ENCODE measurements at places on chromosomes 12 and 14.

DNA sequence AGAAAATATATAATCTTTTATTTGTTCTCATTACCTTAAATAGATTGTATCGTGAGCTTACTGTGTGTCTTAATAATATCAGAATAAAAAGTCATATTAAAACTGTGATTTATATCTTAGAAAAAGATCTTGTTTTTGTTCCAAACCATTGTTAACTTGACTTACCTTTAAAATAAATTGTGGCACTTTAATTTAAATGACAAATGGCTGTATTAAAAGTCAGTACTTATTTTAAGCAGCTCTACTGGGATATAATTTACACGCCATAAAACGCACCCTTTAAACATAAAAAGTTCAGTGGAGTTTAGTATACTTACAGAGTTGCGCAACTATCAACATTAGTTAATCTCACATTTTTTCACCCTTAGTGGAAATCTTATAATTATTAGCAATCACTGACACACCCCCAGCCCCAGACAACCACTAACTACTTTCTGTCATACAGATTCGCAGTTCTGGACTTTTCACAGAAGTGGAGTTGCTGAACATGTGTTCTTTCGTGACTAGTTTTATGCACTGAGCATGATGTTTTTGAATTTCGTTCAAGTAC lies 311.7 kb downstream of the ACSS3 start:
- no peak for DNase-seq

GRCh38 chr12:103944964-103945363 lies 14.8 kb downstream of the HSP90B1 start:
- no peak for DNase-seq

DNA sequence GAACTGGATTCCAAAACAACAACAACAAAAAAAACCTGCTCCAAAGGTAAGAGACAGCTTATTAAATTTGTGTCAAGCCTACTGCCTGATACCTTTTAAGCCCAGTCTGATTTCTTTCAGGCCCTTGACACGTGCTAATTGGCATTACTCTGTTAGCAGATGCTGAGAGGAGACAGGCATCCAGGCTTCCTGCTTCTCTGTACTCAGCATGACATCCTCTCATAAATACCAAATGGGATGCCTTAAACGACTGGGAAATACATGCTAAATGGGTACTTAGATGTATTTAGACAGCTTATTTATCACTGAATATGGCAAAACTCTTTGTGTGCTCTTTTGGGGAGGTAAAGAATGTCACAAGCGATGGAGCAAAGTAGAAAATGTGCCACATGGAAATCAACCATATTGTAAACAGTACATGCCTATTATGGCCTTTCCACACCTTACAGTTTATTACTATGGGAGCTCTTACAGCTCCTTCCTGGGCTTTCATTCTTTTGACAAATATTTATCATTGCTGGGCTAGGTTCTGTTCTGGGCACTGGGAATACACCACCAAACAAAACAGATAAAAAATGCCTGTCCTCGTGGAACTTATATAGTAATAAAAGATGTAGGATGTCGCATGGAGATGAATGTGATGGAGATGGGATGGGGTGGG lies 11.5 kb upstream of the PCED1B start:
- no peak for DNase-seq

GRCh38 chr14:78921856-78922255 lies 751.7 kb downstream of the NRXN3 start:
- no peak for DNase-seq

DNA sequence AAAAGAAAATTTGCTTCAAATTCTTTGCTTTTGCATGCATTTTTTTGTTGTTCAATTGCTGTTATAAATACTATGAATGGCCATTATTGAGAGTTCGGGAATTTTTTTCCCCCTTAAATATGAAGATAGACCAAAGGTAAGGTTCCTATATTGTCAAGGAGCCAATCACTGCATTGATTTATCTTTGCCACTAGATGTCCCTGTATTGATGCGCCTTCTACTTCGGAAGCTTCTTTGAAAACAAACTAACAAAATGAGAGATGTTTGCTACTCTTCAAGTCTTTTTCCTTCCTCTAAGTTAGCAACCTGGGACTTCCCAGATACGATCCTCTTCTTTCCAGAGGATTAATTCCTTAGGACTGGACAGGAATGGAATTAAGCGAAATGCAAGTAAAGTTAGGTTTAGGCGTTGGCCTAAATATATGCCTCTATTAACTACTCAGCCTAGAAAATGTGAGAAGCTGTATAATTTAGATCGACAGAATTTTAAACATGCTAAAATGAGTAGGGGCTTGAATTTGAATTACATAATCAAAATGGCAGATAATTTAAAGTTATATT lies 318.1 kb downstream of the AEBP2 start:
- no peak for DNase-seq

DNA sequence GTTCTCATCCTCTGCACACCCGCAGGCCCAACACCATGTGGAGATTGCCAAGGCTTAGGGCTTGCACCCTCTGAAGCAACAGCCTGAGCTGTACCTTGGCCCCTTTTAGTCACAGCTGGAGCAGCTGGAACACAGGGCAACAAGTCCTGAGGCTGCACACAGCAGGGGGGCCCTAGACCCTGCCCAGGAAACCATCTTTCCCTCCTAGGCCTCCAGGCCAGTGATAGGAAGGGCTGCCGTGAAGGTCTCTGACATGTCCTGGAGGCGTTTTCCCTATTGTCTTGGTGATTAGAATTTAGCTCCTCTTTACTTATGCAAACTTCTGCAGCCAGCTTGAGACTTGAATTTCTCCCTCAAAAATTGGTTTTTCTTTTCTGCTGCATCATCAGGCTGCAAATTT lies 373.5 kb upstream of the CLEC14A start:
- DNase-seq = no peak

DNA sequence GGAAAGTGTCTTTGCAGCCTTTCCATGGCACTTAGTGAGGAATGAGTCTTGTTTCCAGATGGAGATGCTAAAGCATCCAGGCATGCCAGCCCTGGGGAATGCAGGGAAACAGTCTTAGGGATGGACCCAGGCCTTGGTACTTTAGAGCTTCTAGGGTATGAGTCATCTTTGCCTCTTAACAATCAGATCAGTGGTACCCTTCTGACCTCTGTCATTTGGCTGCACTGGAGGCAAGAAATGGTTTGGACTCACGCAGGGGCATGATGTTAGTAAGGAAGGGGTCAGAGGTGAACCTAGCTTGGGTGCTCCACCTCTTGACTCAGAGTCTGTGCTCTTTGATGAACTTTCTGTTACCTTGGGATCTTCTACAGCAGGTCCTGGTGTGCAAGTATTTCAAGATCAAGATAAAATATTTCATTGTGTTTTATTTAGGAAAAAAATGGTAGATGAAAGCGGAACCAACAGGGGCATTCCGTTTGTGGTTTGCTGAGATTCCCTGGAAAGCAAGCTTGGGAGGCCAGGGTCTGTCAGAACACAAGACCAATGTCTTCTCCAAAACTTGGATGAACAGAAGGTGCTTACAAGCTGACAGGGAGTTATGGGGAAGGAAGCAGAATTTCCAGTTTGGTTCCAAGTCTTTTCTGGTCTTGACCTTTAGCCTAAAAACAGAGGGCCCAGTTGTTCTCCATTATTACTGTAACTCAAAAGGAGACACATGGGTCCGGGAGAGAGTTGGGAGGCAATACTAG lies 216.2 kb downstream of the ZFP36L1 start:
- no peak for DNase-seq

GRCh38 chr12:101935890-101936746 lies 58.7 kb downstream of the DRAM1 start:
- DNase-seq = no peak

- DNase-seq = no peak
These were observed 36.3 kb downstream of the PPP2R3C start for GRCh38 chr14:35085441-35085840.

DNA sequence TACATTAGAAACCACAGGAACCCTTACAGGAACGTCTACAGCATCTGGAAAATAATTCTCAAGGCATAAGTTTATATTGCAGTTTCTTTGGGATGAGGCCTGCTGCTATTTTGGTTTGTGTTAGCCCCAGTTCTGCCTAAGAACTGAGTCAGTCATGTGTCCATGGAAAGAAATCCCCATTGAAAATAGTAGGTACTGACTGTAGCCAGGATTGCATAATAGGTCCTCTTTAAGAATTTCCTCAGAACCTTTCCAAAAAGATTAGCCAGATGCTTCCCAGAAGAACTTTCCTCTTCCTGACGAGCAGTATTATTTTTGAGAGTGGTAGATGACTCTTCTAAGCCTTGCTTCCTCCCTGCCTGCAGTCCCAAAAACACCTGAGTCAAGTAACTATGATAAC lies 52.6 kb downstream of the RASSF8 start:
- no peak for DNase-seq

GRCh38 chr12:29521951-29522350 lies 24.5 kb upstream of the OVCH1 start:
- DNase-seq = no peak

GRCh38 chr14:98906123-98906995 lies 365.6 kb downstream of the BCL11B start:
- peak; percentile 91 for DNase-seq

- no peak for DNase-seq
These were observed 455.0 kb upstream of the TMEM132C start for GRCh38 chr12:127811988-127812387.

GRCh38 chr14:91021115-91021514 lies 39.3 kb downstream of the RPS6KA5 start:
- no peak for DNase-seq

GRCh38 chr14:103749452-103749851 lies 33.8 kb downstream of the ZFYVE21 start:
- no peak for DNase-seq

DNA sequence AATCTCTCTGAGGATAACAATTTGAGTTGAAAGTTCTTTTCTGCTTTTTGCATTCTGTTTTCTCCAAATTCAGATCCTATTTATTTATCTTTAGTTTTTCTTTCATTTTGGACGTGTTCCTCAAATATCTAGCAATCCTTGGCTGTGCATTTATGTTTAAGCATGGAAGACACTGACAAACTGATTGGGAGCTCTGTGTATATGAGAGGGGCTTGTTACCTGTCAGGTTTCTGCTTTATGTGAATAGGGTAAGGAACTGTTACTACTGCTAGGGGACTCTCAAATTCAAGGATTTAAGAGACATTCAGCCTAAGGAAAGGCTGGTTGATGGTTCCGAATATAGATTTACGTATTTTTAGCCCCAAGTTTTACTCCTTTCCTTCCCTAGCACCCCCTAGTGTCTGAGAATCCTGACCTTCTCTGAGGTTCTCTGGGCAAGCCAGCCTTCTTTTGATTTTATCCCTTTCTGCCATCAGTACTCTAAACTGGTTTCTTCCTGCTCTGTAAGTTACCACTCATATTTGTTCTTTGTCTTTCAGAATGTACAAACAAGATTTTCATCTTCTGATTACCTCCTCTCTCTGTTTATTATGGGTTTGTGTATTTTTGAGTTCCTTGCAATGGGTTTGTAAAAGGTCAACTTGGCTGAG lies 30.5 kb downstream of the YLPM1 start:
- no peak for DNase-seq

DNA sequence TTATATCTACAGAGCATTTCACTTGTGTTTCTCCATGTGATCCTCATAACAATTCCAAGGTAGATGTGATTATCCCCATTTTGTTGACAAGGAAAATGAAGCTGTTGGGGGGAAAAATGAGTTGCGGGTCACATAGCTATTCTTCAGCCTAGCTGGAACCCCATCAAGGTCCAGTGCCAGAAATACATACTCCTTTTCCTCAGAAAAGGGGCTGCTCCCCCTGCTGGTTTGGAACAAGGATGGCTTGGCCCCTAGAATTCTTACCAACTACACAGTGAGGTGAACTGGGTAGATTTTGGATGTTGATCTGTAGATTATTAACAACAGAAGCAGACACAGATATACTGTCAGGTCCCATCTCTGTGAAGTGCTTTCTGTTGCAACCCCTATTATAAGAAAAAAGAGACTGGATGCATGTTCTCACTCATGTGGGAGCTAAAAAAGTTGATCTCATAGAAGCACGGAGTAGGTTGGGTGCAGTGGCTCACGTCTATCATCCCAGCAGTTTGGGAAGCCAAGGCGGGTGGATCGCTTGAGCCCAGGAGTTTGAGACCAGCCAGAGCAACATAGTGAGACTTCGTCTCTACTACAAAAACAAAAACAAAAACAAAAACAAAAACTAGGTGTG lies 8.9 kb downstream of the IKZF4 start:
- DNase-seq = peak; percentile 53

DNA sequence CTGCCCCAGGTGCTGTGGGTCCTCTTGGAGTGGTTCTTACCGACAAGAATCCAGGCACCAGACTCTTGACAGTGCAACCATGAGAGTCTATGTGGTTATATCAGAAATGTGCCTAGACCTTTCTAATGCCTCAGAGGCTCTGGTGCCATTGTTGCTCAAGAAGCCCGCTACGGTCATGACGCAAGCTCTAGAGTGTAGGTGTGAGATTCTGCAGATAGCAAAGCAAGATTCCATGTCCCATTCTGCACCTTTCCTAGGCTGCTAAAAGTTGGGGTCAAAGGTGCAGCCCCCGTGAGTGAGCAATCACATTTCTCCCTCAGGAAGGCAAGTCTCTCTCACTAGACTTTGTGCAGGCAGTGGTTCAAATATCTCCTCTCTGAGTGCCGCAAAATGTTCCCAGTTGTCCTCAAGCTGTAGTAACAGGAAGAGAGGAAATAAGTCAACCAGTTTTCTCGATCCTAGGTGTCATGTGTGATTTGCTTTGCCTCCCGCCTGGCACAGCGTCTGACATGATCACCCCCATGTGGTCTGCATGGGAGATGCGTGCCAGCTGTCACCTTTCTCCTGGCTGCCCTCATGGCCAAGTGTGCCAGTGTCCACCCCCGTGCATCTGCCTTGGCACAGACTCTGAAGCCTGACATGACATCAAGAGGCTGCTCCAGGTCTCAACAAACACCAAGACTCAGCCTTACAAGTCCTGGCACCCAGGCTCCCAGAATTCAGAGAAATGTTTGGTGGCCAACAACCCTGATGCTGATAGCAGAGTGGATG lies 122.5 kb upstream of the COCH start:
- no peak for DNase-seq
